Activated CD4-positive, alpha-beta memory T cell treated with anti-CD3 and anti-CD28 coated beads, Interleukin-2, amount 10 ng/mL, durations not matched to agents 7 days and 5 days (primary cell): ENCODE measurements at places on chromosomes 16 and 17.

DNA sequence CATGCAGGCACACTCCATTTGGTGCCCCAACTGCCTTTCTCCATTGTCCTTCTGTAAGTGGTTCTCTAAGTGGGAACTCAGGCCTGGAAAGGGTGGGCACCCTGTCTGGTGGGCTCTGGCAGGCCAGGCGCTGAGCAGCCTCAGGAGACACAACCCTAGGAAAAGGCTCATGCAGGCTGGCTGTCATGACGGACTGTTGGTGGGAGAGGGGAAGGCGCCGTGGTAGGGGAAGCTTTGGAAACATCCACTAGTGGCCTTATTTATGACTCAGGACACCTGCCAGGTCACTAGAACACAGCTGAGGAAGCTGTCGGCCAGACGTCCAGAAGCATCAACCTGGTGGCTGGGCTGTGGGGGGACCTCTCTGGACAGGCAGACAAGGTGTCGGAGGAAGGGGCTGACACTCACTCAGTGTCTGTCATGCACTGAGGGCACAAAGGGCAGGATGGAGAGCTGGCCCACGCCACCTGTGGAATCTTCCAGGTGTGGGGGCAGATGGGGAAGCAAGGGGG lies 216.0 kb downstream of the SEC14L1 start:
- DNase-seq, result no peak

- DNase-seq, result no peak
Measured at GRCh38 chr16:56781528-56781961, 51.6 kb downstream of the NUP93 start.

DNA sequence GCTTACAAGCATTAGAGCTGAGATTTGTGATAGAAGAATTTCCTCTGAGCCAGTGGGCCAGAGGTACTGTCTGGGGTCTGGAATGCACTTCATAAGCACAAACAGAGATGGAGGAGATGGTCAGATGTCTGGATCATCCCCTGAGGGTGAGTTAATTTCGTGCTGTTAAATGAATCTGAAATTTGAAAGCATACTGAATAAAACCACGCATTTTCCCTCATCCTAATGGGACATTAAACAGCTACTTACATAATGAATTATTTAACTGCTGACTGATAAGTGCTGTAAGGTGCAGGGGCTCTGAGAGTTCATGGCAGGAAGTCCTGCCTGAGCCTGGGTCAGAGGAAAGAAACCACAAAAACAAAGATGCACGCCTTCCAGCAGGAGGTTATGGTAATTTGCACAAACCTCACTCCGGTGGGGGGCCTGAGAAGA lies 136.3 kb upstream of the XYLT1 start:
- DNase-seq, result no peak

DNA sequence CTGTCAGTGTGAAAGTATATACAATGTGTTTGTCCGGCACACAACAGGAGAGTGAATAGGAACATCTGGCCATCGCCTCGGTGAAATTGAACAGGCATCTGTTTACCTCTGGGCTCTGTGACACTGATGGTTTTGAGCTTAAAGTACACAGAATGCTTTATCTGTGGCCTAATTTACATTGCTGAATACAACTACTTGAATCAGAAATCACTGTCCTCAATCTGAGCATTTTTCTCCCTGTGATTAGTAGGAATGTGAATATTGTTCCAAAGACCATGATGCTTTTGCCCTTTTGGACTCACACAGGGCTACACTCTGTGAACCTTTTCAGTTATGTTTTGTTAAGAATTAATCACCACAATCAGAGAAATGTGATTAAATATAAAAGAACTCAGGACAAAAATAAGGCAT lies 323.0 kb upstream of the TBX2 start:
- DNase-seq, result no peak

DNA sequence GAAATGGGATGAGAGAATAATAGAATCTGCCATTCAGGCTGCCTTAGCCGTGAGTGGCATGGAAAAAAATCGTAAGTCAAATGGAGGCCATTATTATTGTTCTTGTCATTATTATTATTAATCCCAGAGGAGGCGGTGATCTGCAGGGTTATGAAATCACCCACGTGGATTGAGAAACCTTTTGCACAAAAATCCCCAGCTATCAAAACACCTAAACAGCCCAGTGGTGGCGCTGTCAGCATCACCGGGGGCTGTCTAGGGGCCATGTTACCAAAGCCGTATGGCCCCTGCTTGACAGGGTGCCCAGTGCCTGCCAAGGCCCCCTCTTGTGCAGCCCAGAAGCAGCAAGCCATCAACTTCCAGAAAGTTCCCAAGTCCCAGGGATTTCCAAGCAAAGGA lies 25.2 kb downstream of the CNGB1 start:
- DNase-seq, result no peak

DNA sequence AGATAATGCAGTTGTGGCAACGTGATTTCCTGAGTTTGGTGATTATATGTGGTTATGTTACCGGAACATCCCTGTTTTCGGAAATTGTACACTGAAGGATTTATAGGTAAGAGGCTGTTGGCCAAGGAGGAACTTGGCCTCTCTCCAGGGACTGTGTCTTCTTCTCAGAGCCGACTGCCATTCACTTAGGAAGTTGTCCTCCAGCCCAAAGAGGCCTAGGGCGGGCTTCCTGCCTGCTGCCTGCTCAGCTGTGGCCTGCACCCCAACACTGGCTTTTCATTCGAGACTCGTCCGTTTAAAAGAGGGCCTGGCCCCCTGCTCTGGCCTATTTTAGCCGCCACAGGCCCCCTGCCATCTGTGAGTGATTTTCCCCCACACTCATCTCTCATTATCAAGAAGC lies 64.3 kb downstream of the ZDHHC7 start:
- no peak for DNase-seq

DNA sequence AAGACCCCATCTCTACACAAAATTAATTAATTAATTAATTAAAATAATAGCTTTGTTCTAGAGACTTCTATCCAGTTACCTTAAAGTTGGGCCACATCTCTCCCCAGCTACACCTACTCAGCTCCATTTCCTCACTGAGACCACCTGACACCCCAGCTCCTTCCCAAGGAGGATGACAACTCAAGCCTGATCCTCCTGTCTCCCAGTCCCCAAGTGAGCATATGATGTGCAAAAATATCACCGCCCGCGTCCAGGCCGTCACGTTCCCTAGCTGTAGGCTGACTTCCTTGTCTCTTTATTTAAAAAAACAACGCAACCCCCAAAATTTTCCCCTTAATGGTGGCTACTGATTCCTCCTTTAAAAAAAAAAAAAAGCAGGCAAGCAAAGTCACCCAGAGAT lies 120.2 kb upstream of the RCVRN start:
- DNase-seq, result no peak

- no peak for DNase-seq
Measured at GRCh38 chr17:17228521-17229279, 8.3 kb downstream of the FLCN start.

GRCh38 chr17:2547176-2547575 lies 35.5 kb upstream of the METTL16 start:
- no peak for DNase-seq

GRCh38 chr16:49674351-49674851 lies 181.5 kb downstream of the ZNF423 start:
- no peak for DNase-seq

DNA sequence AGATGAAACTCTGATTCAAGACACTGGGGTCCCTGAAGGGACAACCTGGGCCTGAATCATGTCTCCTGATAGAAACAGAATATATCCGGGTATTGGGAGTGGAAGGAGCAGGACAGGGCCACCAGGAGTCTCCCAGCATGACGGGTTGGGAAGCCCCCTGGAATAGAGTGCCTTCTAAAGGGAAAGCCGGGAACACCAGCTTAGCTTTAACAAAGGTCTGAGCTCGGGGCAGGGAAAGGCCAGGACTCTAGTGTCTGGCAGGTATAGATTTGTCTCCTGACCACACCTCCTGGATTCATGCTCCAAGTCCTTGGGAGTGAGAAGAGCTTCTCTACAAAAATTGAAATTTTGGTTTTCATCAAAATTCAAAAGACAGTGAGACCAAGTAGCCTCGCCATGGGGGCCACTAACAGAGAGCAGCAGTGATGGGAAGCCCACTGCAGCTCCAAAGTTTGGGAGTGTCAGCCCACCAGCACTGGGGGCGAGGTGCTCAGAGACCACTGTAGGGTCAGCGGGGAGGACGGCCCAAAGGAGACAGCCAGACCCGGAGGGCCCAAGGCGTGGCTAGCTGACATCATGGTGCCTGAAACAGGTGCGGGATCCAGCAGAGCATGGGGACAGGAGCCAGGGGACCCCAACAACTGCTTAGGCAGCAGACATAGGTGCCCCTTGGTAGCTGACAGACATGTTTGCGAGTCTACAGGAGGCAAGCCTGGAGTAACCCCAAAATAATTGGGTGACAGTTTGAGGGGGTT lies 81.0 kb downstream of the C16orf78 start:
- no peak for DNase-seq

DNA sequence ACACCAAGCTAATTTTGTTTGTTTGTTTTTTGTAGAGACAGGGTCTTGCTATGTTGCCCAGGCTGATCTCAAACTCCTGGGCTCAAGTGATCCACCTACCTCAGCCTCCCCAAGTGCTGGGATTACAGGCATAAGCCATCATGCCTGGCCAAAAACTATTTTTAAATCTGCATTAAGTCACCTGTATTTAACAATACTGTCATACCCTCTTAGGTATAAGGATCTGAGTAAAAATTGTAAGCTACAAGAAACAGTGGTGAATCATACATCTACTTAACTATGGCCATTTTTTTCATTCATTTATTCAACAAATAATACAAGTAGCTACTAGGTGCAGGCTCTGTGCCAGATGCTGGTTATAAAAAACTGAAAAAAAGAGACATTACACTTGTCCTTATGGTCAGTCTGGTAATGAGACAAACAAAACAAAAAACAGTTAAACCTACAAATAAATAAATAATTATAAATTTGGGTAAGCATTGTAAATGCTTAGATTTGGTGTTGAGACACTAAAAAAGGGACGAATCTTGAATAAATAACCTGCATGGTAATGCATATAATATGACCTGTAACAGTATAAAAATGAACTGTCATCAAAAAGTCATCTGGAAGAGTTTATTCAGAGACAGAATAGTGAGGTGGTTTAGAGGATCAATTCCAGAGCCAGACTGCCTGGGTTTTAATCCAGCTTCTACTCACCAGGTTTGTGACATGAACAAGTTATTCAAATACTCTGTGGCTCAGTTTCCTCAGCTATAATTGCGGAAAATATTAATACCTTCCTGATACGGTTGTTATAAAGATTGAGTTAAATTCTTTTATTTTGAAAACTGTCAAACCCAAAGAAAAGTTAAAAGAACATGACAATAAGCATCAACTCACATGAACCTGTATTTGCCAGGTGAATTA lies 26.8 kb downstream of the BRIP1 start:
- no peak for DNase-seq

GRCh38 chr16:16973707-16974591 lies 496.8 kb downstream of the XYLT1 start:
- no peak for DNase-seq

DNA sequence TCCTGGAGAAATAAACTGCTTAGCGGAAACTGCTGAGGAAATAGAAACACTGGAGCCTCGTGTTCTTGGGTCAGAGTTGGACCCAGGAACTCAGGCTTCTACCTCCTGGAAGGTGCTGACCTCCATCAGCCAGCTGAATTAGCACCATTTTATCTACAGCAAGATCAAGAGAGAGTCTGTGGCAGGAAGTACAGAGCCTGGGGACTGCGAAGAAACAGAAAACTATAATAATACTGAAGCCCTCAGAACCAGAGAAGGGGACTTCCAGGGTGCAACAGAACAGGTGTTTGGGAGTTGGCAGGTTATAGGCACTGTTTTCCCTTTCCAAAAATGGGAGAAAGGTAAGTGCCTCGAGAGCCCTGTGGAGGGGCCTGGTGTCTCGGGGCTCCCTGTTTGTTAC lies 379.7 kb downstream of the CA10 start:
- DNase-seq, result no peak

DNA sequence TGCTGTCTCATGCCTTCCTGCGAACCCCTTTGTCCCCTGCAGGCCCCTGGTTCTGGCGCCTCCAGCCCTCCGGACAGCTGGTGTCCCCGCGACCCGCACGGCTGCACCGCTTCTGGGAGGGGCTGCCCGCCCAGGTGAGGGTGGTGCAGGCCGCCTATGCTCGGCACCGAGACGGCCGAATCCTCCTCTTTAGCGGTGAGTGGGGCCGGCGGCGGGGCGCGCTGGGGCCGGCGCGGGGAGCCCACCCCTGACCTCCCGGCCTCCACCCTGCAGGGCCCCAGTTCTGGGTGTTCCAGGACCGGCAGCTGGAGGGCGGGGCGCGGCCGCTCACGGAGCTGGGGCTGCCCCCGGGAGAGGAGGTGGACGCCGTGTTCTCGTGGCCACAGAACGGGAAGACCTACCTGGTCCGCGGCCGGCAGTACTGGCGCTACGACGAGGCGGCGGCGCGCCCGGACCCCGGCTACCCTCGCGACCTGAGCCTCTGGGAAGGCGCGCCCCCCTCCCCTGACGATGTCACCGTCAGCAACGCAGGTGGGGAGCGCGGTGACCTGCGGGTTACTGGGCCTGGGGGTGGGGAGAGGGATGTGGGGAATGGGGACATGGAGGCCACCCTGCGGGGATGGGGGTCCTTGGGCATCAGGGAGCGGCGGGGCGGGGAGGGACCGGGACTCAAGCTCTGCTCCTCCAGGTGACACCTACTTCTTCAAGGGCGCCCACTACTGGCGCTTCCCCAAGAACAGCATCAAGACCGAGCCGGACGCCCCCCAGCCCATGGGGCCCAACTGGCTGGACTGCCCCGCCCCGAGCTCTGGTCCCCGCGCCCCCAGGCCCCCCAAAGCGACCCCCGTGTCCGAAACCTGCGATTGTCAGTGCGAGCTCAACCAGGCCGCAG lies 7.1 kb upstream of the IL32 start:
- DNase-seq, result peak; percentile 68
